ENCODE measurements at places on chromosomes 2 and 18.

DNA sequence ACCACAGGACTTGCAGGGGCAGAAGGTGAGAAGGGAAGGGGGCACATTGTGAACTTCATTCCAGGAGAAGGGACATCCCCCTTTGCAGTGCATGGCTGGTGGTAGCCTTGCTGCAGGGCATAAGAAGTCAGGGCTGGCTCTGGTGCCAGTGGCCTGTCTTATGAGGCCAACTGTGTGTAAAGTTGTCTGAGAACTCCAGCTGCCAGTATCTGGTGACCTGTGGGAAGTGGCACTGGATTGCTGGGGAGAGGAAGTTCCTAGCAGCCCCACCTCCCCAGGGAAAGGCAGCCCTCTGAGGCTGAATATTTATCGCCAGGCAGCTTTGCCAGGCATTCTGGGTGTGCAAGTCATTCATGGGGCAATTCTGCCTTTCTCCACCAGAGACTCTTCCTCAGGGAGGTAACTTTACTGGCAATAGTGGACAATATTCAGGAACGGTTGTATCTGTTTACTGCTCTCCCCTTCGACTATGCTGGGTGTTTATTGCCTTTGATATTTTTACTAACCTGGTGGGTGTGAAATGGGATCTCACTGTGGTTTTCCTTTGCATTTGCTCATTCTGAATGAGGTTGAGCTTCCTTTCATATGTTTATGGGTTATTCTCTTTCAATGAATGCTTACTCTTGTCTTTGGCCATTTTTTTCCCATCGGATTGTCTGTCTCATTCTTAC is 12.3 kb downstream of the TRPM8 start:
- no peak for DNase-seq

- DNase-seq = no peak
These were observed 62.3 kb downstream of the ITGA6 start for GRCh38 chr2:172489681-172490080.

DNA sequence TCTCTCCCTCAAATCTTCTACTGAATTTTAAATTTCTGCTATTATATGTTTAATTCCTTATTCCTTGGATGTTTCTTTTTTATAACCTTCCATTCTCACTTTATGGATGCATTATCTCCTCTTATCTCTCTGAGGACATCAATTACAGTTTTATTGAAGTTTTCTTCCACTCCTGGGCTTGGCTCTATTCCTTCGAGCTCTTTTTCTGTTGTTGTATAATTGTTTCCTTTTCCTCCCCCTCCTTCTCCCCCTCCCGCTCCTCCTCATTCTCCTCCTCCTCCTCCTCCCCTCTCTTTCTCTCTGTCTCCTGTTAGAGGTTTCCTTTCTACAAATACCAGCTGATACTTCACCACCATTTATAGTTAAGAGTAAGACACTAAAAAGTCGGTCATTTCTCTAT is 209.8 kb downstream of the ZBTB7C start:
- DNase-seq = no peak

DNA sequence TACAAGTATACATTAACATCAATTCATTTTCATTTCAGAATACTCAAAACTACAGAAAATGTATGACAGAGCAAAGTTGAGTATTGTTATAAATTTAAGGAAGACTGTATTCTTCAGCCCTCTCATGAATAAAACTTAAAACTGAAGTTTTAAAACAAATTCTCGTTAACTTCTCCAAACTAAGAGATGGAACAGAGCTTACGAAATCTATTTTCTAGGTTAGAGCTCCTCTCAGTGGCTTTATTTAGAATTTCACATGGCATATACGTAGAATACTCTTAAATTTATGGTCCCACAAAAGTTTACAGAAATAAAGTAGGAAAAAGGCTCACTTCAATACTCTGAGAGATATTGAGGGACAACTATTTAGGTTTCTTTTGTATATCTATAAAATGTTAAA is 612.1 kb downstream of the KCNJ3 start:
- peak; percentile 35 for DNase-seq

- no peak for DNase-seq
These were observed 1.1 kb downstream of the ROCK2 start for GRCh38 chr2:11343368-11343649.

DNA sequence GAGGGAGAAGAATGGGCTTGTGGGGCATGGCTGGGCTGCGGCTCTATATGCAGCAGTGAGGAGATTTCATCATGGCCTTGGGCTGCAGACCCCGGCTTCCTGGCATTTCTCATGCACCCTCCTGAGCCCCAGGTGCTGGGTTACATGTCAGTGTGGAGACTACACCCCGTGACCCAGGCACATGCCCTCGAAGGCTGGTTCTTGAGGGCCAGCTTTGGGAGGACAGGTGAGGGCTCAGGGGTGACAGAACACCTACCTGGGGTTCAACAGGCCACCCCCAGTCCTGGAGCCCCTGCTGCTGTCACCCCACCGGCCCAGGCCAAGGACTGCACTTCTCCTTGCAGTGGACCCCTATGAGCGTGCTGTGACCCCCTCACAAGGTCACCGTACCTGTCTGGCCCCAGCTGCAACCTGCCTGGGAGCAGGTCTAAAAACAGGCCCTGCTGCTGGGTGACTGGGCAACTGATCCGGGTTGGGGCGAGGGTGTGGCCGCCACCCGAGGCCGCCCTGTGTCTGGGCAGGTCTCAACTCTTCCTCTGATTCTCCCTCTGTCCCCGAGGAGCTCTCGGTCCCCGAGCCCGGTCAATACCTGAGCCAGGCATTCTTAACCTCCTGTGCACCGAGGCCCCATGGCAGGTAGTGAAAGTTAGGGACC is 94.8 kb upstream of the OTOS start:
- no peak for DNase-seq

DNA sequence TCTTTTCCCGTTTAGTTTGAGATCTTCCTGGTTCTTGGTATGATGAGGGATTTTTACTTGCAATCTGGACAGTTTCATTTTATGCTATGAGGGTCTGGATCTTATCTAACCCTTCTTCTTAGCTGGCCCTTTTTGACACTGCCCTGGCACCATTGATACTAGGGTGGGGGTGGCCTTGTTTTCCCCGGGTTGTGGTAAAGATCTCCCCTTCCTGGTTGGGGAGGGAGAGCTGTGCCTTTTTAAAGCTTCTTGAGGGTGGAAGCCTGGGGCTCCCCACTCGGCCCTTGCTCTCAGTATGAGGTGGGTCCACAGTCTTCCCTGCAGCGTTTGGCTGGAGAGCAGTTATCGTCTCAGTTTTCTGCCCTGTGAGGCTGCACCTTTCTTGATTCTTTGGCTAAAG is 66.1 kb downstream of the ASB1 start:
- DNase-seq = no peak

DNA sequence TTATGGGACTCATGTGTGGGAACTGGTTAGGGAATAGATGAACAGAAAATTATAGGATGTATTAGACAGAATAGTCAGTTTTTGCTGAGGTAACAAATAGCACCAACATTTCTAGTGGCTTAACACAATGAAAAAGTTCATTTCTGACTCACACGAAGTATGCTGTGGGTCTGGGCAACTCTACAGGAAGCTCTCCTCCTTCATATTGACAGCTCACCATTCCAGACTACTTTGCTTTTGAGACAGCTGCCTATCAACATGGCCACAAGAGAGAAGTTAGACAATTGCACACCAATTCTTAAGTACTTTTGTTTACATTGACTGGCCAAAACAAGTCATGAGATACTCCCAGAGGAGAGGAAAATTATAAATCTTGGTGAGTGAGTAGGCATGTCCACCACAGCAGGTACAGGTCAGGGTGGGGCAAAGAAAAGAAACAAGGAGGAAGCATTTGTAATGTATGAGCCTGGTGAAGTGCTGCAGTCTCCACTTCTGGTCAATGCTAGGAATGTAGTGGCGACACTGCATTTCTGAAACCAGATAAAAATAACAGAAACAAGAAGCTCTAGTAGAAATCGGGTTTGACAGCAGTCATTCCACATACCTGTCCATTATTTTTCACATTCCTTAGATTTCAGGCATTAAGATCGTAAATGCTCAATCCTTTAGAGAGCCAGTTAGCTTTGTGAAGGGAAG is 141.6 kb downstream of the ICOS start:
- no peak for DNase-seq

GRCh38 chr2:190979906-190980629 is 33.9 kb downstream of the STAT1 start:
- DNase-seq = peak; percentile 60

- peak; percentile 29 for DNase-seq
These were observed 14.1 kb upstream of the ZDBF2 start for GRCh38 chr2:206260188-206261012.

DNA sequence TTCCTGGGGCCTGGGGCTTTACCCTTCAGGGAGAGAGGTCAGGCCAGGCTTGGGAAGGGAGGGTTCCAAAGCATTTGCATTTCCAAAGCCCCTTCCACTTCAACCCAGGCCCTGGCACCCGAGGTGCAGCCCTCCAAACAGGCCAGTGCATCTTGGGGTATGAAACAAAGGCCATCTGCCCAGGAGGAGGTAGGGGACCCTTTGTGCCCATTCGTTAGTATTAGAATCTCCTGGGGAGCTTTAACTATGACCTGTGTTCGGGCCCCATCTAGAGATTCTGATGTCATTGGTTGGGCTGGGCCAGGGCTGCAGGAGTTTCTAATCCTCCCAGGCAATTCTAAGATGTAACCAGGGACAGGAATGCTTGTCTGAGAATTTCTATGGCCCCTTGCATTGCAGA is 73.6 kb downstream of the CIB4 start:
- DNase-seq = no peak

DNA sequence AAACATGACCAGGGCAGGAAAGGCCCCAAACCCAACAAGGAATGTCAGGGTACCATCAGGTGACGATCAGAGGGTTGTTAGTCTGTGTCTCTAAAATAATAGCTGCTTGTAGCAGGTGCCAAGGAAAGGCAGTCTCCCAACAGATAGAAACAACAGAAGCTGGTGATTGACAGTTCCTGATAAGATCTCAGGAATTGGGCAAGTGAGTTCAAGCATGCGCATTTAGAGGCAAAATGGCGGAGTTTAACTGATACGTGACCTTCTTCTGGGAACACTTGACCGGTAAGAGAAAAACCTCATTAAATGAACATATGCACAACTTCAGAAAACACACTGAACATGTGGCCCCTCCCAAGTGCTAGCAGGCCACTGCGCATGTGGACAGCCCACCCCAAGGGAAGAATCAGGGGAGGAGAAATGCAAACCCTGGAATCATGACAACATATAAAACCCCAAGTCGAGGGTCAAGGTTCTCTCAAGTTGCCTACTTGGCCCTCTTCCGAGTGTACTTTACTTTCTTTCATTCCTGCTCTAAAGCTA is 664.9 kb downstream of the KCNJ3 start:
- DNase-seq = no peak

- DNase-seq = no peak
These were observed 4.9 kb downstream of the ERFE start for GRCh38 chr2:238163481-238164198.

- DNase-seq = no peak
These were observed 217.7 kb downstream of the TWIST2 start for GRCh38 chr2:239065537-239065936.

- DNase-seq = no peak
These were observed 27.3 kb downstream of the CACNB4 start for GRCh38 chr2:152071518-152071917.

DNA sequence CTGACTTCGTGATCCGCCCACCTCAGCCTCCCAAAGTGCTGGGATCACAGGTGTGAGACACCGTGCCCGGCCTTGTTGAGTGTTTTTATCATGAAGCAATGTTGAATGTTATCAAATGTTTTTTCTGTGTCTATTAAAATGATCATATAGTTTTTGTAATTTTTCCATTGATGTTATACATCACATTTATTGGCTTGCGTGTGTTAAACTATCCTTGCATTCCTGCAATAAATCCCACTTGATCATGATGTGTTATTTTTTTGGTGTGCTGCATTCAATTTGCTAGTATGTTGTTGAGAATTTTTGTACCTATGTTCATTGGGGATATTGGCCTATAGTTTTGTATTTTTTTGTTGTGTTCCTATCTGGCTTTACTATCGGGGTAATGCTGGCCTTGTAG is 113.1 kb upstream of the PARD3B start:
- DNase-seq = no peak

- DNase-seq = peak; percentile 54
These were observed 15.8 kb downstream of the CWC22 start for GRCh38 chr2:179991344-179991743.

GRCh38 chr18:22490429-22490846 is 72.7 kb upstream of the CTAGE1 start:
- no peak for DNase-seq

GRCh38 chr2:17628349-17629261 is 88.1 kb downstream of the VSNL1 start:
- DNase-seq = no peak

GRCh38 chr2:10317646-10318045 is 14.9 kb downstream of the HPCAL1 start:
- no peak for DNase-seq

DNA sequence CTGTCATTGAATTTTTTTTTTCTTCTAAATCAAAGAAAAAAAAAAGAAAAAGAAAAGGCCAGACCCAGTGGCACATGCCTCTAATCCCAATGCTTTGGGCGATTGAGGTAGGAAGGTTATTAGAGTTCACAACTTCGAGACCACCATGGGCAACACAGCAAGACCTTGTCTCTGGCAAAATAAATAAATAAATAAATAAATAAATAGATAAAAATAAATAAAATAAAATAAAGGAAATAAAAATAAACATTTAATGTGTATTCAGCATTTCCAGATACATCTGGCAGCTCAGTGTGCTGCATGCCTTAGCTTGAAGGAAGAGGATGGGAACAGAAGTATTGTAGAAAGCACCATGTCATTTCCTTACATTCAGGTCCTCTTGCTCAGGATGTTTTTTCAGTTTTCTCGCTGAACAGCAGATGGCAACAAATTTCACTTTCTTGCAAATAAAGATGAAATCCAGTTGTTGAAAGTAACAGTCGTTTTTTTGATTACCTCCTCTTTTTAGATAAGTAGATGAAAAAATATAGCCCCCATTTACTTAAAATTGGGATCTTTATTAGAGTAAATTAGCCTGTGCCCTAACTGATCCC is 25.7 kb upstream of the FAM178B start:
- DNase-seq = peak; percentile 52
